Kidney (tissue), 22 donors: ENCODE measurements at places on chromosomes 5 and 9. TPM values are rescaled to one million over a fixed set of nuclear protein-coding genes. Genes with fewer than 3 reads are reported as not detected.

Gene STKLD1
- total RNA-seq = 1.9 TPM

Gene NAA35
- 25.3 TPM for total RNA-seq

DNA sequence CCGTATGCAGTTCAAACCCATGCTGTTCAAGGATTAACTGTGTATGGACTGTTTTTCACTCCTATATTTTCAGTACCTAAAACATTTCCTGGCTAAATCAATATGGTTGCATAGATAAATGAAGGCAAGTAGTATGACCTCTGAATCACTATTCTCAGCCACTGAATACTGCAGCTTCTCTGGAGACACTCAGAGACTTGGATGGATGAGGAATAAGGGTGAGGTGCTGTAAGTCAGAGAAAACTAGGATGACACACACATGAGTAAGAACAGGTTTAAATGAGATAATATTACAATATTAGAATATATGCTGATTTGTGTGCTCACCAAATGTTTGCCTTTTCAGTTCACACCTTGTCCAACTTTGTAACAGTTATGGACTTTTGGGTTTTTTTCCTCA lies 26.0 kb upstream of the ANXA1 start:
- no peak for DNase-seq

DNA sequence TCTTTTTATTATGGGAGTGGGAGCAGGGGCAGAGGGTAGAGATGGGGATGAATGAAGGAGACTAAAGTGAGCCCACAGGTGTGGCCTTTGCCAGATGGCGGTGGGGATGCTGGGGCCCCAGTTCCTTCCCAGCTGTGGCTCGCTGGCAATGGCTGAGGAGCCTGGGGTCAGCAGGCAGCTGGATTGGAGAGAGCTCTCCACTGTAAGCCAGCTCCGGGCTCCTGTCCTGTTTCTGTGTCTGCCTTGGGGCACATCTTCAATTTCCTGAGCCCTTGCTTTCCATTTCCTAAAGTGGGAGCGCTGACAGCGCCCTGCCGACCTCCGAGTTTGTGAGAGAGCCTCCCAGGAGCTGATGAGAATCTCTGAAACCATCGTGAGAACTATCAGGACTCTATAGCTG lies 75.6 kb upstream of the SPRY4 start:
- DNase-seq = no peak

DNA sequence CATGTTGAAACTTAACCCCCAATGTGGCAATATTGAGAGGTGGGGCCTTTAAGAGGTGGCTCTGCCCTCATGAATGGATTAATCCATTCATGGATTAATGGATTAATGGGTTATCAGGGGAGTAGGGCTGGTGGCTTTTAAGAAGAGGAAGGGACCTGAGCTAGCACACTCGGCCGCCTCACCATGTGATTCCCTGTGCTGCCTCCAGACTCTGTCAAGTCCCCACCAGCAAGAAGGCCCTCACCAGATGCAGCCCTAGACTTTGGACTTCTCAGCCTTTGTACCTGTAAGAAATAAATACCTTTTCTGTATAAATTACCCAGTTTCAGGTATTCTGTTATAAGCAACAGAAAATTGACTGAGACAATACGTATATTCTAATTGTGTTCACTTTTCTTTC lies 272.2 kb upstream of the DMRT1 start:
- DNase-seq = no peak
